ENCODE measurements at places on chromosomes 5 and 9. TPM values are rescaled to one million over a fixed set of nuclear protein-coding genes. Genes with fewer than 3 reads are reported as not detected.
A peak's percentile ranks its signal among the peaks of the same experiment; 100 is the strongest.

Gene TRAF2
- total RNA-seq: 54.5 TPM

Gene ZCCHC9
- total RNA-seq: 23.0 TPM

DNA sequence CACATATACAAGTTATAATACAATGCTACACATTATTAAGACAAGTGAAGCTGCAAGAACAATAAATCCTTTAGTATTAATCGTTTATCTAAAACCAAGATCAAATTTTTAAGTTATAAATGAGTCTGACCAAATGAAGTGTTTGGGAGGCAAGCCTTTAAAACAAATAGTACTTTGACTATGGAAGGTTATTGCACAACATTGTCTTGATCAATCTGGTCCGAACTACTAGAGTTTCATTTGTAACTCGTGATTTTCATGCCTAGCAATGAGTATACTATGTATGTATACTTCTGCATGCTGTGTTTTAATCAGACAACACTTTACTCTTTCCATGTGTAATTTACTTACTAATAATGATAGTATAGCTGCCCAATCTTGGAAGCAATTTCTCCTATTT lies 87.2 kb upstream of the GOLGA1 start:
- no peak for DNase-seq

DNA sequence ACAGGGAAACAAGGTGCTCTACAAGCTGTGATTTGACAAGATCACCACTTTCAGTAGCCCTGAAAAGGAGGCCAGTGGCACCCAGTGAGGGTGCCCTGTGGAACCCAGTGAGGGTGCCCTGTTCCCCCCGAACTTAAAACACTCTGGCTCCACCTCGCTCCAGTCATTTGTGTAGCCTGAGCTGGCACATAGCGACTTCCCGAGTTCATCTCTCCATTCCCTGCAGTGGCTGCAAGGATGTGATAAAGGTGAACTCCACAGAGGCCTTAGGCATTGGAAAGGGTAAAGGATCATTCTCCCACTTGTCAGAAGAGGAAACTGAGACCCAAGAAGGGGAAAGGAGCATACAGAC lies 21.9 kb upstream of the ANXA6 start:
- DNase-seq: no peak

DNA sequence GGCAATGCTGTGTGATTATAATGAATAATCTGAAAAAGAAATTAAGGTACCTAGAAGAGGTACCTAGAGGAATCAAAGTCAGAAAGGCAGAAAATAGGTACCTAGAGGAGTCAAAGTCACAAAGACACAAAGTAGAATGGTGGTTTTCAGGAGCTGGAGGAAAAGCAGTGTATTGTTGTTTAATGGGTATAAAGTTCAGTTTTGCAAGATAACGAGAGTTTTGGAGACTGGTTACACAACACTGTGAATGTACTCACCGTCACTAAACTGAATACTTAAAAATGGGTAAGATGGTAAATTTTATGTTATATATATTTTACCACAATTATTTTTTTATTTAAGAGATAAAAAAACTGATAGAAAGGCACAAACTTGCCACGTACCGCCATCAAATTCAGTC lies 57.0 kb downstream of the FBXL17 start:
- no peak for DNase-seq

Gene ROPN1L
- total RNA-seq: 0.34 TPM

DNA sequence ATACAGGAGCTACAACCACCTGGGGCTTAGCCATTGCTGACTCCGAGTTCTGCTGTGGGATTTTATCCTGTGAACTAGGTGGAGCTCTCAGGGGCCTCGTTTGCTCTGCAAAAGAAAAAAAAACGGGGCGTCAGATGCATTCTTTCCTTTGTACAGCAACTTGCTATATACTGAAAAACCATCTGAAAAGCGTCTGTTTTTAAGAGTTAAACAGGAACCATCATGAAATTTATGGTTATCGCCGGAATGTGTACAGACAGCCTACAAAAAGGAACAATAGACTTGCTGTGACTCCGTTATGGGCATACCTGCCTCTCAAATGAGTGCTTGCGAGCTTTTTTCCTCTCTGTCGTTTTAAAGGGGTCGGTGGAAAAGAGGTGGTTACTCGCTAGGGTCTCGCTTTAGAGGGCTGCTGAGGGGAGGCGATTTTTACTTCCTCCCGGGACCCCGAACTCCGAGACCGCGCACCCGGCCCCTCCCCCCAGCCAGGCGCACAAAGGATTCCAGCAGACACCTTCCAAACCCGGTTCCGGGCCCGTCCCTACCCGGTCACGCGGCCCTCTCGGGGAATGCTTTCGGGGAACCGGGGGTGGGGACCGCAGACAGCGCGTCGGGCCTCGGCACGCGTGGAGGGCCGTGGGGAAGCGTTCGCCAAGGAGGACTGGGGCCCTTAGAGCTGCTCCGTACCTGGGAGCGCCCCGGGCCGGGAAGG lies 826 bp downstream of the PAIP1 start:
- DNase-seq: peak; percentile 78

DNA sequence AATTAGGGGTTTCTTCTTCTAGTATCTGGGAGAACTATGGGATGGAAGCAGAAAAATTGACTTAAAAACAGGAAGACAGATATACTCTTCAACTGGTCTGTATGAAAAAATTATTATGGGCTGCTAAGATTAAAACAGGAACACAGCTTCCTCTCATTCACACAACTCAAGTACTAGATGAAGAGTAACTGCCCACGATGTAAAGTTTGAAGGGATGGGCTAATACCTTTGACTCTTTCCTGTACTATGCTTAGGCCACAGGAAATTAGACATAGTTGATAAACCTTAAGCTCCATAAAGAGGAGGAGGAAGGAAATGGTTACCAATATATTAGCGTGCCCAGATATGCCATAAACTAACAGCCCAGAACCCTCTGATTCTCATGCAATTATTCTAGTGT lies 88.6 kb downstream of the ANKRD31 start:
- DNase-seq: no peak

DNA sequence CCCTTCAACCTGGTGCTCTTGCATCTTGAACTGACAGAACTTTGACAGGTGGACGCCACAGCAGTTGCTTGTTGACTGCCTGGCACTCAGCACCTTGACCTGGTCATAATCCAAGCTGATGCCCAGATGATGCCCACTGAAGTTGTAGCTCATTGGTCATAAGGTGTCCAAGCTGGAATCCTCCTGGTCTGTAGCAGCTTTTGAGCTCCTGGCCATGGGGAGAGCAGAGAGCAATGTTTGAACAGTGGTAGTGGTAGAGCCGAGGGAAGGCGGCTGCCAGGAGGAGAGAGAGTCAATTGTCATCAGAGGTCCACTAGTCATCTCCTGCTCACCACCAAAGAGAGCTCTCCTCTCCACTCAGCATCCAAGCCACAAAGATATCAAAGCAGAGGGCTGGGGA lies 23.3 kb downstream of the CSF2 start:
- DNase-seq: no peak

GRCh38 chr5:10975945-10976344 lies 214.9 kb upstream of the DAP start:
- no peak for DNase-seq

DNA sequence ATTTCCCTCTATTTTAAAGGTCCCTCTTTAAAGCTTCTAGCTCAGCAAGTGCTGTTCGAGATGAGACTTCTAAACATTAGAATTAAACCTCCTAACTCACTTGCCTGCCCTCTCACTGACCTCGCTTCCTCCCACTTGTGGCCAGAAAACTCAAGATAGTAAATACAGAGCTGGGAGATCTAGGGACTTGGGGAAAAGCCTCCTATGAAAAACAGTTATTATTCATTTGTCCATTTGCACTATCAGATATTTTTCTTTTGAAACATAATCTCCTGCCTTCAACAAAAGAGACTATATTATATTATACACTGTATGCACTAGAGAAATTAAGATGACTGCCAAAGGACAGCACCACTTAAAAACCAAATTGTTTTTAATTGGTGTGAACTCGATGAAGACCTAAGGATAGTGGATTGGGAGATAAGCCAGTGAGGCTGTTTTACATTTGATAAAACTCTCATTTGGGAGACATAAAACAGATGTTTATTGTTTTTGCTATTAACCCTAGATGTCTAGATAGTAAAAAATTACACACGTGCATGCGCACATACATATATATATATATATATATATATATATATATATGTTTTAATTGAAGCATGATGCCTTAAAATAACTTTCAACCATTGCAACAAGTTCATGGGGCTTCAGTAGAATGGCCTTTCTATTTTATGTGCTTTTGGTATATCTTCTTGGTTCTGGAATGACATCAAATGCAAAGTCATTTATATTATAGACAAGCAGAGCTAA lies 229.4 kb downstream of the ADAMTSL1 start:
- DNase-seq: no peak

- DNase-seq: no peak
These were observed 154.1 kb downstream of the OSTF1 start for GRCh38 chr9:75242426-75242825.

Gene GABRP
- total RNA-seq: not detected

- DNase-seq: peak; percentile 85
These were observed 1.3 kb upstream of the ABCA2 start for GRCh38 chr9:137029058-137029936.

All from B cell (primary cell).